ENCODE measurements at places on chromosomes 12 and 14. TPM values are rescaled to one million over a fixed set of nuclear protein-coding genes. Genes with fewer than 3 reads are reported as not detected.

DNA sequence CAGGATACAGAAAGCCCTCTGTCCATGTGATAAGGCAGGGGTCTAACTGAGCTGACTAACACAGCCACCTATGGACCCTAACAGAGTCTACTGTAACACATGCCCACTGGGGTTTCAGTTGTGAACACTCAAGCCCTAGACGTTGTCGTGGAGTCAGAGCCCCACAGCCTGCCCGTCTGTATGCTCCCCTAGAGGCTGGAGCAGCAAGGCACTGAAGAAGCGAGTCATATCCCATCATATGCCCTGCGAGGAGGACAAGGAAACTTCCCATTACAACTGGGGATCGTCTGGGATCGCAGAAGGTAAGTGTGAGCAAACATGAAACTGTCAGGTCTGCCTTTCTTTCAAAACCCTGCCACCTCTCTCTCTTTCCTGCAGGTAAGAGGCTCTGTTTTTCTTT lies 138.1 kb downstream of the GPR65 start:
- no peak for DNase-seq

GRCh38 chr12:114152890-114153289 lies 186.8 kb upstream of the RBM19 start:
- DNase-seq = peak; percentile 31

- DNase-seq = peak; percentile 48
Measured at GRCh38 chr12:90299121-90299520, 590.5 kb upstream of the ATP2B1 start.

DNA sequence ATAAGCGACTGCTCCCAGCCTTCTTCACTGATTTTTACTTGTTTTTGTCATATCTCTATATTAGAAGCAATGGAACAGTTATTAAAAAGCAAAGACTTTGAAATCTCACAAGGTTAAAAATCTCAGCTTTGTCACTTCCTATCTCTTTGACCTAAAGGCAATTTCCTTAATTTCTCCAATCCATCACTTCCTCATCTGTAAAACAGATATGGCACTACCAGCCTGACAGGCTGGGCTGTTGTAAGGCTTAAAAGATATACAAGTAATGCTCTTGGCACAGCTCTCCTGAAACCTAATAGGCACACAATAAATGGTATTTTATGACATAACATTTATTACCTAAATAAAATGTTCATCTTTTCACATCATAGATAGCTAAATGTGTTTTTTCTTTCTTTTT lies 25.6 kb downstream of the ATXN2 start:
- no peak for DNase-seq

- DNase-seq = no peak
Measured at GRCh38 chr14:88017535-88017934, 12.6 kb downstream of the GPR65 start.

DNA sequence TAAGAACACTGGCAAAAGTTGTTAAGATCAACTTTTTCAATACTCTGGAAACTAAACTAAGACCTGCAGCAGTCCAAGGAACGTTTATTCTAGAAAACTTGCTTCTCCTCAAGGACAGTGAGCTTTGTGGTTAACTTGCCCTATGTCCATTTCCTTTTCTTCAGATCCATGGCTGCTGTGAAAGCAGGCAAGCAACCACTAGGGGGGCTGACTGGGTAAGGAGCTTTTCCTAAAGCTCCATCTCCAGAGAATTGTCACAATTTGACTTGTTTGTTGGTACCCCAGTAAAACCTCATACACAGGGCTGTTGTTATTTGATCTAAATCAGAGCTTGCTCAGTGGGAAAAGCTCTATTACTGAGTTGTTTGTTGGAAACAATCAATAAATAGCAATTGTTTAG lies 10.1 kb upstream of the RPL10L start:
- DNase-seq = no peak

- peak; percentile 37 for DNase-seq
Measured at GRCh38 chr12:98373025-98373554, 142.3 kb upstream of the TMPO start.

- DNase-seq = no peak
Measured at GRCh38 chr12:4768341-4768740, 48.1 kb downstream of the GALNT8 start.

CLEC4C gene
- not detected for total RNA-seq

TAS2R13 gene
- 0.48 TPM for total RNA-seq

HSPB8 gene
- 2.9 TPM for total RNA-seq

All from RPMI7951 (cell line).